ENCODE measurements at places on chromosomes 7 and 10.

DNA sequence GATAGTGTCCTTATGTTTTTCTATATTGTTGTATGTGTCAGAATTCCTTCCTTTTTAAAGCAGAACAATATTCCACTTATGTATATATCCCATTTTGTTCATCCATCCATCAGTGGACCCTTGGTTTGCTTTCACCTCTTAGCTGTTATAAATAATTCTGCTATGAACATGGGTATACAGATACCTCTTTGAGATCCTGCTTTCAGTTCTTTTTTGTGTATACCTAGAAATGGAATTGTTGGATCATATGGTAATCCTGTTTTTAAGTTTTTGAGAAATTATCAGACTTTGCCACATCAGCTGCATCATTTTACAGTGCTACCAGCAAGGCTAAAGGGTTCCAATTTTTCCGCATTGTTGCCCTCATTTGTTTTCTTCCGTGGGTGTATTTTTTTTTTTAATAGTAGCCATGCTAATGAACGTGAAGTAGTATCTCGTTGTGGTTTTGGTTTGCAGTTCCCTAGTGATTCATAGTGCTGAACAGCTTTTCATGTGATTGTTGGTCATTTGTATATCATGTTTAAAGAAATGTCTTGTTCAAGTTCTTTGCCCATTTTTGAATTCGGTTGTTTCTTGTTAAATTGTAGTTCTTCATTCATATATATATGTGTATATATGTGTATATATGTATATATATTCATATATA lies 87.8 kb downstream of the LCOR start:
- DNase-seq, result no peak

- DNase-seq, result no peak
These were observed 346.8 kb downstream of the PTPRN2 start for GRCh38 chr7:158240801-158241200.

GRCh38 chr10:22475651-22476600 lies 130.6 kb downstream of the SPAG6 start:
- no peak for DNase-seq

- DNase-seq, result no peak
These were observed 6.9 kb downstream of the RET start for GRCh38 chr10:43083764-43084163.

DNA sequence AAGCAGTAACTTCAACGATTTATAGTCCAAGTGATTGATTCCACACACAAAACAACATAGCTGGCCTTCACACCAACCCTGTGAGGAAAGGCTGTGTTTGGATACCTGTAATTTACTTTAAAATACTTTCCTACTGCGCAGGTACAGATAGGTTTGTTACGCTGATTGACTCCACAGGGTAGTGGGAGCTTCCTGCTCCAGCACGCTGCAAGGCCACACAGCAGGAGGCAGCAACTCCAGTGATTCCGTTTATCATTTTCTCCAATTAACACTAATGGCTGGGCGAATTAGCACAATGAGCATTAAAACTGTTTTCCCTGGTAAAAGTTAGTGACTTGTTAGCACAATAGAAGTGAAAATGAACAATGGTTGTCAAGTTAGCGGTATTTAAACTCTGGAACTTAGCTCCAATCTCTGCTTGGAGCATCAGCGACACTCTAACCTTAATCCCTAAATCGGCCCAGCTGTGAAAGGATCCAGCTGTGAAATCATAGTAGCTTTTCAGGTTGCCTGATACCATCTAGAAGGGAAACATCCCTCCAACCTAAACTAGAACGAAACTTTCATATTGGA lies 959 bp downstream of the DCLRE1C start:
- DNase-seq, result no peak

GRCh38 chr7:31234836-31235605 lies 105.5 kb downstream of the NEUROD6 start:
- no peak for DNase-seq

DNA sequence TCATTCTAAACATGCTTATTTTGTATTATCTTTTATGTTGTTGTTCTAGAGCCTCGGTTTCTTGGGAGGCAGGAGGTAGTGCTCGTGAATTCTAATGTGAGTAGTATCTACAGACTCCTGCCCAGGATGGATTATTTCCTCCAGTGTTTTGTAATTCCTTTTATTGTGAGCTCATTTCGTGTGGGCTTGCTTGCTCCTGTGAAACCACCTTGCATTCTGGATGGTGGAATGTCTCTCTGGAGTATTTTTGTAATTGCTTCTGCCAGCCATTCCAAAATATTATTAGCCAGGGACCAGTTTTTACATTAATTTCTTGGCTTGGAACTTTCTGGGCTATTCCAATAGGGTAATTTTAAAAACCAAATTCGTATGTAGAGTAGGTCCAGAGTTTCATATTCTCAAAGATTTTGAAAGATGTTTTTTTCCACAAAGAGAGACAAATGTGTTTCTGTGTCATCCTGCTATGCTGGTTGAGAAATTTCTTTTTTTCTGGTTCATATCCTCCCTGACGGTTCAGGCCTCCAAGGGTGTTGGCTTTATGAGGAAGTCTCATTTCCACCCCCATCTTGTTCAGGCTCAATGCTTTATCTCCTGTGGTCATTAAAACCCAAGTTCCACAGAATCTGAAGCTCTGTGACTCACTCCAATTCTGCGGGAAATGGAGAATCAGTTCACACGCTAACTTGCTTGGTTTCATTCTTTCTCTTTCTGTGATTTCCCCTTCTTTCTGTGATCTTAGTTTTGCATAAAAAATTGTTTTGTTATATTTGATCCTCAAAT lies 41.7 kb upstream of the CALD1 start:
- DNase-seq, result no peak

DNA sequence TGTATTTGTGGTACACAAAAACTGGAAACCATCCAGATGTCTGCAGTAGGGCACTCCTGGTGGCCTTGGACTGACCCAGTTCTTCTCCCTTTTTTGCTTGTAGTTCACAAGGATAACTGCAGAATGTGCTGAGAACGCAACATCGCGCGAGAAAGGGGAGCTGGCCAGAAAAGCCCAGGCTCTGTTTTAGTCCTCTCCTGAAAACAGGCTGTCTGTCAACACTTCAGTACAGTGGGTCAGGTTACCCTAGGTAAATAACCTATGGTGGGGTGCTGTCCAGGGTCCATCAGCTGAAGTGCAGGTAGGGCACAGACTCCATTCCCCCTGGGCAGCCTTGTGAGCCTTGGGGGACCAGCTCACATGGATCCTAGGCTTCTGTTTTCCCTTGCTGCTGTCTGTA lies 495.8 kb downstream of the MDFIC start:
- no peak for DNase-seq

GRCh38 chr7:158891922-158892321 lies 35.6 kb downstream of the DYNC2I1 start:
- DNase-seq, result no peak

GRCh38 chr10:22344781-22345300 lies 455 bp upstream of the SPAG6 start:
- DNase-seq, result no peak

DNA sequence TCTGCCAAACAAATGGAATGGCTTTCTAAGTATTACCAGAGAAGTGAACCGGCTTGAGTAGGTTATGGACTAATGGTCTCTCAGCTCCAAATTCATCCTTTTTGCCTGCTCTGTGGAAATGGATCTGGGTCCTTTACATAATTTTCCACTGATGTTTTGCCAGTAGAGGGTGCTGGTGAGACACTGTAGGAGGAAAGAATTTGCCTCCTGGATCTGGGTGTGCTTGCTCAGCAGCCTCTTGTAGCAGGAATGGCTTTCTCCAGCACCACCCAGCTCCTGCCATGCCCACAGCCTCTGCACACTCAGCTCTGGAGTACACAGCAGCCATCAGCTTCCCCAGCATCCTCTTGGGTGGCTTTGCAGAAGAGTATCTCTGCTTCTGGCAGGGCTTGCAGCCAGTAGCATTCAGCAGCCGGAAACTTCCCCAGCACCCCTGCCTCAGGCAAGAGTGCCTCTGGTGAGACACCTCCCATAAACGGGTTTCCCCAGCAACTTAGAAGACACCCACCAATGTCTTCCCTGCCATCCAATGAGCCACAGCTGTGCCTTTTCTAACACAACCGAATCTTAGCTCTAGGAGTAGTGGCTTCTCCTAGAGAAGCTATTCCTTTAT lies 235.0 kb upstream of the PLPP4 start:
- DNase-seq, result peak; percentile 7

GRCh38 chr10:76024460-76025123 lies 593.2 kb downstream of the LRMDA start:
- DNase-seq, result no peak

DNA sequence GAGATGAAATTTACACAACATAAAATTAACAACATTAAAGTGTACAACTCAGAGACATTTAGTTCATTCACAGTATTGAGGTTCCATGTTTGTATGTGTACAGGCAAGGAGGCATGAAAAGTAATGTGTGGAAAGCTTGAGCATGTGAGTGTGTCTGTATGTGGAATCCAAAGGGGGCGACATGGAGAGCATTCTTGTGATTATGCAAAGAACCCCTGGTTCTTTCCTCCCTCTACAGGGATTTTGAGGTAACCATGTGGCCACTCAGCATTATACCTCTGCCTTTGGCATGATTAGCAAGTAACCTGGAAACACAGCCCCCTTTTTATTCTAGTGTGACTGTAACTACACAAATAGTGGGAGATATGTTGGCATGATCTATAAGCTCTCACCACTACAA lies 21.0 kb downstream of the OR2F1 start:
- no peak for DNase-seq

DNA sequence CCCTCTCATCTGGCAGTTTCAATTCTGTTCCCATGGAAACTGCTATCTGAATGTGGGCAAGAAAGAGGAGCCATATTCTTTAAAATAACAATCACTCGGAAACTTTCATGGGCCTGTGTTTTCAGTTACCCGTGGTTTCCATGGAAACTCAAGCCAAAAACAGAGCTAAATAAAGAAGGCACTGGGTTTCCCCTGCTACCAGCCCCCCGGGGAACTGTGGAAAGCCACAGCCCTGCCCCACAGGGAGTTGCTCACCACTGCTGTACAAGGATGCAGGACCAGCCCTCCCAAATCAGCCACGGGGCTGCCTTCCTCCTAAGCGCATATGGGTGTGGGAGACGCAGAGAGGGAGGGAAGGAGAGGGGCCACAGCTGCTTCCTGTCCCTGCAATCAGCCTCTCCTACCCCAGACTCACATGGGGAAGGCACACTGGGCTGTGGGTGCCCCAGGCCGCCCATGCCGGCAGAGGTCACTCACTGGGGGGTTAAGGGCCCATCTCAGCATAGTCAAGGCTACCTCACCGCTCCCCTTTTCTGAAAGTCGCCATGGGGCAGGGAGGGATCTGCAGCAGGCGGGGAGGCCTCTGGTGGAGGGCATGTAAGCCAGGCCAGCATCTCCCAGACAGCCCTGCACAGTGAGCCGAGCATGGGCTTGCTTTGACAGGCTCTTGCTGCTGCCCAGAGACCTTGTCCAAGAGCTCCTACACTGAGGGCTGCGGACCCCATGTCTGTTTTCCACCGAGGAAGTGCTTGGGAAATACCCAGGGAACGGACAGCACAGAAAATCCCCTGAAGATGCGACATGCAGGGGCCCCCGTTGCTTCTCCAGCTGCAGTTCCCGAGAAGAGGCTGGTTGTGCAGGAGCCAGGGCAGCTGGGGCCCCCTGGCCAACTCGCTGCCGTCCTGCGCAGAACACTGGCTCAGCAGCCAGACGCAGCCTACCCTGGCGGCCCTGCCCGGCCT lies 157.3 kb upstream of the PPP2R2D start:
- DNase-seq, result no peak

GRCh38 chr10:78549140-78549935 lies 515.7 kb downstream of the RPS24 start:
- DNase-seq, result no peak

GRCh38 chr7:41769162-41769561 lies 66.3 kb upstream of the INHBA start:
- no peak for DNase-seq

GRCh38 chr7:52009181-52009580 lies 692.6 kb upstream of the COBL start:
- DNase-seq, result no peak

DNA sequence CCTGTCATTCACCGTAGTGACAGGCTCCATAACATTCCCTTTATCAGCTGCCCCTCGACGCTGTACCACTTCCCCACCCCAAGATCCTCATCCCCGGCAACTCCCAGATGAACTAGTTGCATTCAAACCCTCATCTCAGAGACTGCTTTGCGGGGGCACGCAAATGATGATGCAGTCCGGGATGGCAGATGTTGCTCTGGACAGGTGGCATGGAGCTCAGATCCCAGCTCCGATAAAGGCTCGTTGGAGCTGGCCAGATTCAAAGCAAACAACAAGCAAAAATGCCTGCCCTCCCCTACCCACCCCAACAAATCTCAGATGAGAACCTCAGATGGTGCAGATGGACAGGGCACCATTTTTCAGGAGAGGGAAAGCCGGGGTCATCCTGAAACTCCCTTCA lies 46.7 kb downstream of the CARD11 start:
- DNase-seq, result no peak

GRCh38 chr7:5701085-5701914 lies 80.2 kb downstream of the RNF216 start:
- no peak for DNase-seq

- no peak for DNase-seq
These were observed 278.5 kb upstream of the KLF14 start for GRCh38 chr7:131012477-131013031.

GRCh38 chr7:112495810-112496462 lies 15.1 kb downstream of the LSMEM1 start:
- peak; percentile 19 for DNase-seq

DNA sequence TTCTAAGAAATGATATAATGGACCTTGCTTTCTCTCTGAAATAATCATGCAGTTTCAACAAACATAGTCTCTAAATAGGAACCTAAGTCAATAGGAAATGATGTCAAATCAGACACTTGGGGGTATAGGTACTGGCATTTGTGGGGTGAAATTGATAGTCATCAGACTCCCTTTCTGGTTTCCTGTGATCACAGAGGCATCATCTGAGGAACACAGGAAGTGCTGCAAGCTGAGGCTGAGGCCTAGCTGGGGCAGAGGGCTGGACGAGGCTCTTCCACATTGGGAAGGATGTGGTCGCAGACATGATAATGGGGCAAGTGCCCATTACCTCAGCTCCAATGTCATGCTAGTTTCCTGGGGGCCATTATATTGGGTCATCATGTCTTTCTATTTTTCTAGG lies 33.5 kb upstream of the TARP start:
- no peak for DNase-seq

DNA sequence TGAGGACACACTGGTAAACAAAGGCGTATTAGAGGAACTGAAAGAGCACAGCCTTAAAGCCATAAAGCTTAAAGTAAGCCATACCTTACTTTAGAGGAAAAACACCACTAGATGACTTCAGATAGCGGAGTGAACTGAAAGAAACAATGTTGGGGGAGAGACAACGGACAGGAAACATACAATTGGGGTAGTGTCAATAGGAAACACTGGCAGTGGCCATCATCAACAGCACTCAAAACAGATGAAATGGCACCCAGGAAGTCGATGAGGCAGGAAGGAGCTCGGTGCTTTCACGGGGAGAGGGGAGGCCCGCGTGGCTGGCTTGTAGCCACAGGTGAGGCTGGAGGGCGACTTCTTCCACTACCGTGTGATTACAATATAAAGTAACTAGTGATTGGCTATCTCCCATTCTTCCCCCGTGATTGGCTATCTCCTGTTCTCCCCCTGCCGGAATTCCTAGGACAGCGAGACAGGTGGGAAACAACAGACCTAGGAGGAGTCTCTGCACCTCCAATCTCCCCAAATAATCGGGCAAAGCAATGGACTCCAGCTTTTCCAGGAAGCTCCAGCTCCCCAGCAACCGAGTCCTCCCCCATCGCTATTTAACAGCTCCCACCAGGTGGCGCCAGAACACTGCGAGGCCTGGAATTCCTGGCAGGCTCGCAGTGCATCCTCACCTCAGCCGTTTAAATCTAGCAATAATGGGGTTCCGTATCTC lies 2.4 kb upstream of the TAS2R38 start:
- peak; percentile 65 for DNase-seq

- DNase-seq, result peak; percentile 65
These were observed 299.1 kb upstream of the IGFBP3 start for GRCh38 chr7:46220066-46220630.

GRCh38 chr7:51262796-51263531 lies 53.6 kb downstream of the COBL start:
- DNase-seq, result no peak

Data from H54 (cell line).